Stimulated activated CD4-positive, alpha-beta T cell treated with anti-CD3 and anti-CD28 coated beads, Interleukin-2, amount 100 ng/mL, for 24 hours (primary cell): ENCODE measurements at places on chromosomes 1 and 21.

DNA sequence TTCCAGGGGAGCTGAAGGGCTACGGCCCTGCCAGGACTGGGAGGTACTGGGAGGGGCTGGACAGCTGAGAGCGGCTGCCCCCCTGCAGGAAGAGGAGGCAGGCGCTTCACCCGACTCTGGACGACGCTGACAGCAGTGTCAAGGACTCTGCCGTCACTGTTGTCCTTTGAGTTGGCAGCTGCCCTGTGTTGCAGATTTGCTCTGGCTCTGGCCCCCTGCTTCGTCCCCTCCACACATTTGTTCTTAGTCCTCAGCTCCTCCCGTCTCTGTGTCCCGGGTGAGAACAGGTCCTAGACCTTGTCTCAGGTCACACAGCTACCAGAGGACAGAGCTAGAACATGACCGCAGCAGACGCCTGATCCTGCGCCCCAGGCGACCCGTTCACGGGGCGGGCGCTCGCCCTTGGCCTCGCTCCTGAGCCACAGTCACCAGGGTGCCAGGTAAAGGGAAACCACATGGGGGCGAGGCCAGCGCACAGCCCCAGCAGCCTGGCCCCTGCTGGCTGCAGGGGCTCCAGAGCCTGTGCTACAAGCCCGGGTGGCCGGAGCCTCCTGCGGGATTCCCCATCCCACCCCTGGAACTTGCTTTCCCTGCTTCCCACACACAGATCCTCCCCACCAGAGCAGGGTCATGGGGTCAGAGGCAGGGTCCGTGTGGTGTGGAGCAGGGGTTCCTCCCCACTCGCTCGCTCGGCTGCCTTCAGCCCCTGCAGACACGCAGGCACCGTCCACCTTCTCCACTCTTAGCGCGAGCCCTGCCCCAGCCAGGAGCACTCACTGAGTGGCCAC lies 10.7 kb upstream of the NPHP4 start:
- DNase-seq, result no peak

DNA sequence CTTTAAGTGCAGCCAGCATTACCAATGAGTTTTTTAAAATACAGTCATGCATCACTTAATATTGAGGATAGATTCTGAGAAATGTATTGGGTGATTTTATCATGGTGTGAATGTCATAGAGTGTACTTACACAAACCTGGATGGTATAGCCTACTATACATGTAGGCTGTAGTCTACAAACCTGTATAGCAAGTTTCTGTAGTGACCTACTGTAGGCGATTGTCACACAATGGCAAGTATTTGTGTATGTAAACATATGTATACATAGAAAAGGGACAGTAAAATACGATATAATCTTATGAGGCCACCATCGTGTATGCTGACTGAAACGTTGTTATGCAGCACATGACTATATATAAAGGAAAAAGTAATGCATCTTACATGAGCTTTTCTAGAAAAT lies 48.2 kb downstream of the RPE65 start:
- no peak for DNase-seq

DNA sequence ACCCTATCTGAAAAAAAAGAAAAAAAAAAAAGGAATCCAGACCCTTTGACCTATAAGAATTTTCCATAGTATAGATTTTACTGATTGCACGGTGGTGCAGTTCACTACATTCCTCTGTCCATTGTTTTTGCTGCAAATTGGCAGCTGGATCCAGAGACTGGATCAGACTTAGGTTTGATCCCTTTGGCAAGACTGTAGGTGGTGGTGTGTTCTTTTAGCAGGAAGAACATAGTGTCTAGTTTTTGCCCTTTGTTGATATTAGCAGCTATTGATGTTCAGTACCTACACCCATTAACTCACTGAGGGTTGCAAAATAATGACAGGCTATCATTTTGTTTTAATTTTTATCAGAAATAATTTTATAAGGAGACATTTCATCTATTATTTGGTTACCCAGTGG lies 37.1 kb downstream of the OSBPL9 start:
- no peak for DNase-seq

- no peak for DNase-seq
Measured at GRCh38 chr1:13723810-13724209, 23.8 kb downstream of the PRDM2 start.

- no peak for DNase-seq
Measured at GRCh38 chr1:91138959-91139358, 117.1 kb upstream of the ZNF644 start.

GRCh38 chr1:172085317-172085716 lies 244.0 kb downstream of the DNM3 start:
- DNase-seq, result no peak

DNA sequence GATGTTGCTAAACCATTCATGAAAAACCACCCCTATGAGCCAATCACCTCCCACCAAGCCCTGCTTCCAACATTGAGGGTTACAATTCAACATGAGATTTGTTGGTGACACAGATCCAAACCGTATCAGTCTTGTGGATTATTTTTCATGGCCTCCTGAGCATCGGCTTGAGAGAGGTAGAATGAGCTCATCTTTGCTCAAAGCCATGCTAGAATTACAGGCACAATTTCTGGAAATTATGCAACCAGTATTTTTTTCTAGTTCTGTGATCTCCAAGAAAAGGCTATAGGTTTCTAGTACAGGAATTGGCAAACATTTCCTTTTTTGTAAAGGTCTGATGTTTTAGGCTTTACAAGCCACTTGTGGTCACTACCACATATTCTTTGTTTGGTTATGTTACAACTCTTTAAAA lies 219.4 kb downstream of the DUSP10 start:
- DNase-seq, result no peak

DNA sequence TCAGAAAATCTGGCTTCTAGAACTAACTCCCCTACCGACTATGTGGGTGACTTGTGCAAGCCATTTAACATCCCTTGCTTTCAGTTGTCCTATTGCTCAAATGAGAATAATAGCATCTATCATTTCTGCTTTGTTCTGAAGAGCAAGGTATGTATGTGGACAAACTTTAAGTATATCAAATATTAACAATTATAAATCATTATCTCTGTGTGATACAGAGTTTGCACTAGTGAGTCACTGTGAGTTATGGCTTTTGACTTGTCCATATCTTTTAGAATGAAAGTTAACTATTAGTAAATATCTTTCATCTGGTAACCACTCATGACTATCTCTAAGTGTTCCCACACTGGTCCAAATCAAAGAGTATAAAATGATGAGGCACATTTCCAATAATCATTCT lies 812.9 kb upstream of the ADGRL2 start:
- DNase-seq, result no peak

GRCh38 chr1:169193191-169193850 lies 86.8 kb downstream of the ATP1B1 start:
- no peak for DNase-seq

DNA sequence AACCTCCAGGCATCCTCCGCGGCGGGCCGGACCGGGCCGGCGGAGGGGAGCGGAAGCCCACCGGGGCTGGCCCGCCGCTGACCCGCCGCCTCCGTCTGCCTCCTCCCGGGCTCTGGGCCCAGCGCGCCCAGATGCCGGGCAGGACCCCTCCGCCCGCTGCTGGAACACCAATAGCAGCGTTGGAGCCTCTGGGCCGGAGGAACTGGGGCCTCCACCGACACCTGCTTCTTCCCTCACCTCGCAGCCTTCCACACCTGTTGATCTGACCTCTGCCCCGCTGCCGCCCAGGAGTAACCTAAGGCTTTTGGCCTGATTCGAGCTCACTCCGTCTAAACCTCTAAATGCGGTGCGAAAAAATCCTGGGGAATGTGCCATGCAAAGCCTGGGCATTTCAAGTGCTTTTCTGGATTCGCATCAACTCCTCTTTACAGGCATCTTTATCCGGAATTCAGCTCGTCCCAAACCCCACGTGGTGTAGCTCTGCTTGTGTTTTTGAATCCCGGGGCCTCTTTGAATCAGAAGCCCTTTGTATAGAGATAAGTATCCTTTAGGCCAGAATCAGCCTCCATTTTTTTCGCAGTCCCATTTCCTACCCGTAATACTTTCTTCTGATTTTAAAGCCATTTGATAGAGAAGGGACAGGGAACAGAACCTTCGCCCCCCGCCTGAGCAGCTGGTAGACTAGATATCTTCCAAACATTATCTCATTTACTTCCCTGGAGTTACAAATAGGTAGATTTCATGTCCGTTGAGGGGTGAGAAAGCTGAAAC lies 680 bp upstream of the CNN3 start:
- DNase-seq, result no peak

- DNase-seq, result no peak
Measured at GRCh38 chr1:1181129-1181937, 7.7 kb downstream of the TTLL10 start.
